ENCODE measurements at places on chromosomes 12 and 14.

- no peak for DNase-seq
These were observed 299.4 kb downstream of the SLC16A7 start for GRCh38 chr12:59895166-59895775.

- DNase-seq: no peak
These were observed 11.5 kb downstream of the TCL1B start for GRCh38 chr14:95697764-95698163.

DNA sequence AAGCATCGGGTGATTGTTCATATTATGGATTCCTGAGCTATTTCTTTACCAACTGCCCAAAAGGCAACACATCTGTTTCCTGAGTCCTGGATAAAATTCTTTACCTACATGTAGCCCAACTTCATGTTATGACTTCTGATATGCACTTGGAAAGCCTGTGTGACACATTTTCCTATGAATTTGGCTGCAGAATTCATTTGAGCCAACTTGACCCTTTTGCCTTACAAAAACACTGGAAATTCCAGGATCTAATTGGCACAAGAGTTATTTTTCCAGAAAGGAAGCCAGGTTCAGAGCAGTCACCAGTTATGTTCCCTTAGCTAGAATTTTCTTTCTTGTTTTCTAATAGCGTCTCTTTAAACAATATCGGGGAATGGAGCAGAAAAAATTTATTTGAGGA is 202.5 kb upstream of the LRIG3 start:
- no peak for DNase-seq

DNA sequence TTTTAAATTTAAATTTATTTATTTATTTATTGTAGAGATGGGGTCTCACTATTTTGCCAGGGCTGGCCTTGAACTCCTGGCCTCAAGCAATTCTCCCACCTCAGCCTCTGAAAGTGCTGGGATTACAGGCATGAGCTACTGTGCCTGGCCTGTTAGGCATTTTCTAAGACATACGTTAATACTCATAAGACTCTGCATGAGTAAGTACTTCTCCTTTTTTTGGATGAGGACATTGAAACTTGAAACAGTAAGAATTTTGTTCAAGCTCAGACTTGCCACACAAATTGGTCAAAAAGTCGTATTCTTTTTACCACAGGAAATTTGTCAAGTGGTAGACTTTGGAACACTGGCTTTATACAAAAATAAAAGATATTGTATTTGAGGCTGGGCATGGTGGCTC is 187.4 kb upstream of the RASSF8 start:
- no peak for DNase-seq

- DNase-seq: no peak
These were observed 229.5 kb downstream of the CACNA1C start for GRCh38 chr12:2282318-2282717.

DNA sequence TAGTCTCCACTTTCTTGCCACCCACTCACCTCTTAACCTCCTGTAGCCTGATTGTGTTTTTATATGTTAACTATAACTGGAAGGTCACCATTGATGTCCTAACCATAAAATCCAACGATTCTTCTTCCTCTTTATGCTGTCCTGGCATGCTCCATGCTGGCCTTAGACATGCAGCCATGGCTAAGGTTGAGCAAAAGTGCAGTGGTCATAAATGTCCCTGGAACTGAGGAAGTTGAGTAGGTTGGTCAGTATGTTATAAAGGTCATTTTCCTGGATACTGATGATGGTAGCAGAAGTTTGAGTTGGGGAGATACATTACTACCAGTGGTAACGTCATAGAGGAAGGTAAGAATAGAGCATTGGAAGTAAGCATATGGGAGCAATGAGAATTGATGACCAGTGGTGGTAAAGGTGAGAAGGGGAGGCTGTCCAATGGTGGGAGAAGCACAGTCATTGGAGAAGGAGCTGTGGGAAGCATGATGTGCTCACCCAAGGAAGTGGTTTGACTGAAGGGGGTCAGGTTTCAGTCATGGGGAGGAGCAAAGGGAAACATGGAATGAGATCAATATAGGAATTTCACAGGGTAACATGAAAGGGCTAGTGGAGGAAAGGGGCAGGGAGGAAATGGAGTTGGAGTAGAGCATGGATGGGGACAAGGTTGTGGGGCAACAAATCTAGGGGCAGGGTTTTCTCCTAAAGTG is 240.8 kb downstream of the DACT1 start:
- no peak for DNase-seq

GRCh38 chr12:74412606-74413230 is 124.9 kb upstream of the ATXN7L3B start:
- DNase-seq: no peak

DNA sequence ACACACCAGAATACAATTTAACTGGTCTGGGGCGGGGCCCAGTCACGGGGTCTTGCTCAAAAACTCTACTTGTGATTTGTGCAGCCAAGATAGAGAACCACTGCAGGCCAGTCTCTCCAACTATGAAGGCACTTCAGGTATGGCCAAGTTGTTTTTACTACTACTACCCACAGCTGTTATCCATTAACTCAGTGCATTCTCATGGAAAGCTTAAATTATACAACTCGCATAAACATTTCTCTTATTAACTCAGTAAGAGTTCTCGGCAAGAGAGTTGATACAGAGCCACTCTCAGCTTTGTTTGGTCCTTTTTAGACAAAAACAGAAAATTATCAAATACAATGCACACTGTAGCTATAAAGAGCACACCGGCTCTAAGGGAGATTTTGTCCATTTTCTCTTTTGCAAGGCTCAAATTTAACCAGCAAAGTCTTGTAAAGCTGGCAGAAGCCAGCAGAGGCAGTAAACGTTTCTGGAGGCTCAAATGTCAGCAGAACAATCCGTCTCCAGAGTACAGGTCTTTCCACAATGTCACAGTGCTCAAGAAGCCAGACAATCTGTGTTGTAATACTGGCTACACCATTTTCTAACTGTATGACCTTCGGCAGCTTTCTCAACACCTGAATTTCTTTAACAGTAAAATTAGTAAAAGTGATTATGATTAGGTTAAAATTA is 85.9 kb downstream of the PTGER2 start:
- DNase-seq: no peak

- DNase-seq: no peak
These were observed 4.8 kb downstream of the GUCY2C start for GRCh38 chr12:14691560-14691959.

DNA sequence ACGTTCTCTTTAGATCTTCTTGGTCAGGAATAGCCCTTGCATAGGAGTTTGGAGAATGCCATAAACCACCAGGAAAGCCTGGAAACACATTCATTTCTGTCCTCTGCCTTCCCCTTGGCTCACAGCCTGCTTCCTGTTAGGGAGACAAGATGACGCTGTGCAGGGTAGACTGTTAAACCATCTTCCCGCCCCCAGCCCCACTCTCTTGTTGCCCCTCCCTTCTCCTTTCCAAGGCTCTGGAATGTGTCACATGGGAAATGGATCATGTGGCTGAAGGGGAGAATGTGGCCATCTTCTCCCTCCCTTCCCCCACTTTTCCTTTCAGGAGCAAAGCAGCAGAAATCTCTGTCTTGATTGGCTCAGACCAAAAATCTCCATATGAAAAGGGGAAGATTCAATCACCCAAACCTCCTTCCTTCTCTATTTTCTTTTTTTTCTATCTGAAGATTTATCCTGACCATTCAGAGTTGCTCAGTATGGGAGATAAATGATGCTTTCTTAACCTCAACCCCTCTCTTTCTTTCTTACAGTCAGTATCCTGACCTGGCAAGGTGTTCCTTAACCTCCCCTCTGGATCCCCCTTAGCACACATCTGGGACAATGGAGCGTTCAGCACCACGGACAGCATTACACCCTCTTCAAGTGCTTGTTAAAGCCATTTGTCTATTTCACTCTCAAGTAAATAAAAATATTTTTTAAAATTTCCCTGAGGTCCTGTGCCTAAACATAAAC is 11.4 kb downstream of the GPR19 start:
- DNase-seq: no peak

DNA sequence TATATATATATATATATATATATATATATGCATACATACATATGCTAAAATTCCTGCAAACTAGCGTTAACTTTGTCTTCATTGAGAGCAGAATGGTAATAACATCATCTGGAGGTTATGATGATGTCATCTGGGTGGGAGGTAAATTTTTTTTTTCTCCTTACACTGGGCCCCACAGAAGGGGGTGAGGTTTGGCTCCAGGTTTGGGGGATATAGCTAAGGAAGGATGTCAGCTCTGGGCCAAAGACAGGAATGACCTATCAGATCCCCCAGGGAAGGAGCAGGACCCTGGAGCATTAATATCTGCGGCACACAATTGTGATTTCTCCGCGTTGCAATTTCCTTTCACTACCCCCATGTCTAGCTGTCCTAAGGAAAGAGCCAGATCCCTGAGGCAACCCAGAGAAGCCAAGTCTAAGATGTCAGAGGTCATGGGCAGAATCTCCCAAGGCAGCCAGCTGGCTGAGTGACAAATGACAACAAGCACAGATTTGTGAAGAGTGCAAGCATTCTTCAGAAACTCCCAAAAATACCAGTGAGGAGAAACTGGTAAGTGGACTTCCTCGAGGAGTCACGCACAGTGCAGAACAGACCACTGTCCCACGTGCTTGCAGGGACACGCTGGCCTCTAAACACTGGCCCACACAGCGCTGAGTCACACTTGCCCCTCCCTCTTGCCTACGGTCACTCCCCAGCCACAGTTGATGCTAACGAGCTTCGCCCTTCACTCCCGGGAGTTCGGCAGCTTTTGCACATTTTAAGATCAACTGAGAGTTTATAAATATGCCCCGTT is 9.9 kb downstream of the UBC start:
- no peak for DNase-seq

- no peak for DNase-seq
These were observed 250.5 kb upstream of the PELI2 start for GRCh38 chr14:55867719-55868118.

GRCh38 chr14:72709916-72710611 is 183.8 kb downstream of the DPF3 start:
- DNase-seq: no peak

GRCh38 chr12:19316425-19316824 is 122.9 kb upstream of the AEBP2 start:
- no peak for DNase-seq

- no peak for DNase-seq
These were observed 92.8 kb downstream of the OTOGL start for GRCh38 chr12:80192087-80192486.

- DNase-seq: no peak
These were observed 126.7 kb upstream of the MDM1 start for GRCh38 chr12:68458866-68459265.

GRCh38 chr12:57377103-57377840 is 53.6 kb downstream of the R3HDM2 start:
- no peak for DNase-seq

GRCh38 chr12:102349079-102349478 is 131.3 kb downstream of the IGF1 start:
- no peak for DNase-seq

- DNase-seq: no peak
These were observed 37.4 kb downstream of the SLC6A12 start for GRCh38 chr12:176321-177181.

- no peak for DNase-seq
These were observed 178.5 kb downstream of the SSPN start for GRCh38 chr12:26373606-26374495.

DNA sequence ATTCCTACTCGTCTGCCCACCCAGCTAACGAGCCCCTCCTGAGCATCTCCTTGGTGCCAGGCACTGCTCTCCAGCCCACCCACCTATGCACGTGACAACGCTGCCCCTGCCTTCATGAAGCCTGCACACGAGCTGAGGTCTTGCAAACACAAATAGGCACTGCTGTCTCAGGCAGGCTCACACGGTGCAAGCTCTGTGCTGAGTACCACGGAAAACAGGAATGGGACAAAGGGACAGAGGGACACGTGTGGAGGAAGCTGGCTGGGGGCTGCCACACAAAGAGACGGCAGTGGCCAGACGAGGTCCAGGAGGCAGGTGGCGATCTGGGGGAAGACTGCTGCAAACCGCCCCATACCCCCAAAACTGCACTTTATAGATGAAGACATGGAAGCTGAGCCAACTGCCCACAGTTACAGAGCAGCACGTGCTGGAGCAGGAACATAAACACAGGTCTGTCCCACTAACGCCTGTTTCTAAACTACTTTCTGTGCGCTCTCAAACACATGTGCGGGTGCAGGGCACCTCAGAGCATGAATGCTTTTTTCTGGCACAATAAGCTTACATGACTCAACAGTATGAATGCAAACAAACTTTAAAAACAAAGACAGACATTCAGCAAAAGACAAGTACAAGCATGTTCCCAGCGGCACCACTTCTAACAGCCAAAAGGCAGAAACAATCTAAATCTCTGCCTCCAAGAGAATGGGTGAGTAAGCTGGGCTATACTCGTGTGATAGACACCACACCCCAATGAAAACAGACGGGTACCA is 64.5 kb downstream of the AMN start:
- no peak for DNase-seq

DNA sequence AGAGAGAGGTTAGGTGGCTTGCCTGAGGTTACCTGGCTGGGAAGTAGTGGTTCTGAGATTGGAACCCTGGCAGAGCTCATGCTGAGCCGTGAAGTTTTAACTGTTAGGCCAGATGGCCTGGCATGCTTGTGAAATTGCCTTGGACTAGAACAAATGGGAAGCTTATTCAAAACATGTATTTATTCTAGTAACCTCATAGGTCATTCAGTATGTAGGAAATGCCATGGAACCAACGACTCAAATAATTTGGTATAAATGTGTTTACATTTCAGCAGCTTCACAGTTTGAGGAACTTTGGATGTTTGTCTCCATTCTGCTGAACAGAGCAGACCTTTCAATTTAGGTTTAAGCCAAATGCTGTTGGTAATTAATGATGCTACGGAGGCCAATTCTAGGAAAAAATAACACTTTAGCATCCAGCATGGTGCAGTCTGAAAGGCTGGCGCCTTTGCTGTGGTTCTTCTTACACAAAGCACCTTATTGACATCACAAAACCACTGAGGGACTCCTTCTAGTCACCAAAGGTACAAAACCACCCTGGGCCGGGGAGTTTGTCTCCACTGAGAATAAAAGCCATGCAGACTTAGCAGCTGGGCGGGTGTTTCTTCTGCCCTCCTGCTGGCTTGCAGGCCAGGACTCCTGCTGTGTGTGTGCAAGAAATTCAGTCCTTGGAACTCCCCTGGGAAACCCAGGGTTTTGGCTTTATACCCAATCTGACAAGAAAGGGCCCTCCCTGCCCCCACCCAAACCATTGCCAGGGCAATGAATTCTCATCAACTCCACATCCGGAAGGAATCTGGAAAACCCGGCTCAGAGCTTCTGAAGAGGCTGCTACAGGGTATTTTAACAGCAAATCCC is 64.2 kb downstream of the ELK3 start:
- no peak for DNase-seq

- DNase-seq: no peak
These were observed 6.0 kb downstream of the PLEKHH1 start for GRCh38 chr14:67539116-67539515.

GRCh38 chr12:18443768-18444437 is 182.6 kb downstream of the PIK3C2G start:
- no peak for DNase-seq

DNA sequence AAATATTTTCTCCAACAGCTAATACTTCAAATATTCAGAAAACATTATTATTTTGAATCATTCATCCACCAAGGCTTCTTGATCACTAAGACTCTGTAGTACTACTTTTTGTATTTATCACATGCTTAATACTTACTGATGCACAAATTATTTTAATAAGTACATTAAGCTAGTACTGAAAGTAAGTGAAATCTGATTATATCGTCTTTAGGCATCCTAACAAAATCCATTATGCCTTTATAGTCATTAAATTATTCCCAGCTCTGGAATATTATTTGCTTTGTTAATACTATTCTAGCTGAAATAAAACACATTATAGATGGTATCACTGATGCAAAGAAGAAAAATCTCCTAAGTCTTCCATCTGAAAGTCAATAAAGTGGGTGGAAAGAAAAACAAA is 75.1 kb upstream of the TTC7B start:
- no peak for DNase-seq

- no peak for DNase-seq
These were observed 377.9 kb downstream of the CCDC91 start for GRCh38 chr12:28568118-28568517.
